Adrenal gland (tissue), 19 donors: ENCODE measurements at places on chromosomes 7 and 10.

GRCh38 chr7:111242141-111242755, 151.3 kb downstream of the LRRN3 start:
- no peak for DNase-seq

DNA sequence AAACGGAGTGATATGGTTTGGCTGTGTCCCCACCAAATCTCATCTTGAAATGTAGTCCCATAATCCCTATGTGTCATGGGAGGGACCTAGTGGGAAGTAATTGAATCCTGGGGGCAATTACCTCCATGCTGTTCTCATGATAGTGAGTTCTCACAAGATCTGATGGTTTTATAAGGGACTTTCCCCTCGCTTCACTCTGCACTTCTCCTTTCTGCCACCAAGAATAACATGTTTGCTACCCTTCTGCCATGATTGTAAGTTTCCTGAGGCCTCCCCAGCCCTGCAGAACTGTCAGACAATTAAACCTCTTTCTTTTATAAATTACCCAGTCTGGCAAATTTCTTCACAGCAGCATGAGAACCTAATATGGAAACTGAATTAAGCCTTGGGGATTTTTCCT, 19.1 kb downstream of the FAM3C start:
- DNase-seq = no peak

- DNase-seq = peak; percentile 94
Observed at GRCh38 chr10:86535132-86535882, 13.7 kb upstream of the WAPL start.

- DNase-seq = peak; percentile 67
Observed at GRCh38 chr7:43294080-43294630, 181.7 kb downstream of the HECW1 start.

- no peak for DNase-seq
Observed at GRCh38 chr10:84054743-84055142, 84.6 kb upstream of the GHITM start.

- no peak for DNase-seq
Observed at GRCh38 chr10:65907199-65907712, 1018.6 kb upstream of the LRRTM3 start.

GRCh38 chr7:78185149-78185745, 386.7 kb downstream of the PHTF2 start:
- no peak for DNase-seq

GRCh38 chr7:17774716-17775288, 165.5 kb downstream of the SNX13 start:
- DNase-seq = no peak

DNA sequence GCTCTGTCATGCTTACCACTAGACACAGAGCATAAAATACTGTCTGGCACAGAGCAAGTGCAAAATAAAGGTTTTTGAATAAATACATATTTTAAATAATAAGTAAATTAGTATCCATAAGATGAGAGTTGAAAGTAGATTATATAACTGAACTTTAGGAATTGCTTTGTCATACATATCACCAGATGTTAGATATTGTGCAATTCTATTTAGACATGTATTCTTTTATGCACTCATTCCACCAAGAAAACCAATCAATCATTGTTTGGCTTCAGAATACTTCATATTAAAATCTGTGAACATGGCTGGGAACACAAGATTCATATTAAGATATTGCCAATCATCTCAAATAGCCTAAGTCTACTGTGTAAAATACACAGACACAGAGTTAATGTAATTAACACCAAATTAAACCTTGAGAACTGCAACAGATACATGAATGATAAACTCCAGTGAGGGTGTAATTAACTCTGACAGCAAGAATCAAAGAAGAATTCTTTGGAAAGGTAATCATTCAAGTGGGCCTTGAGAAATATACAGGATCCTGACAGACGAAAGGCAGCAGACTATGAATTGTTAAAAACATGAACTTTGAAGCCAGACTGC, 201.0 kb upstream of the PTN start:
- DNase-seq = no peak
